ENCODE measurements at places on chromosomes 5 and 9.

- DNase-seq, result no peak
These were observed 450.1 kb downstream of the PLK2 start for GRCh38 chr5:58009754-58010153.

- DNase-seq, result no peak
These were observed 5.8 kb downstream of the TNFAIP8 start for GRCh38 chr5:119361594-119362125.

DNA sequence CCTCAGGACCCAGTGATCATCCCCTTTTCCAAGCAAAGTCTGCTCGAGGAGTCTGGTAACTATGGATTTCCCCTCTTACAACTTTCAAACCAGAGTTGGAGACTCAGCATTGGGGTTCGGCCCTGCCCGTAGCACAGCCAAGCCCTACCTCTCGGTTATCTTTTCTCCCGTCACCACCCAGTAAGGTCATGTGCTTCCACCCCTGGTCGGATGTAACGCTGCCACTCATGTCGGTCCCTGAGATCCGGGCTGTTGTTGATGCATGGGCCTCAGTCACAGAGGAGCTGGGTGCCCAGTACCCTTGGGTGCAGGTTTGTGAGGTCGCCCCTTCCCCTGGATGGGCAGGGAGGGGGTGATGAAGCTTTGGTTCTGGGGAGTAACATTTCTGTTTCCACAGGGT is 1.2 kb downstream of the GALT start:
- DNase-seq, result no peak

DNA sequence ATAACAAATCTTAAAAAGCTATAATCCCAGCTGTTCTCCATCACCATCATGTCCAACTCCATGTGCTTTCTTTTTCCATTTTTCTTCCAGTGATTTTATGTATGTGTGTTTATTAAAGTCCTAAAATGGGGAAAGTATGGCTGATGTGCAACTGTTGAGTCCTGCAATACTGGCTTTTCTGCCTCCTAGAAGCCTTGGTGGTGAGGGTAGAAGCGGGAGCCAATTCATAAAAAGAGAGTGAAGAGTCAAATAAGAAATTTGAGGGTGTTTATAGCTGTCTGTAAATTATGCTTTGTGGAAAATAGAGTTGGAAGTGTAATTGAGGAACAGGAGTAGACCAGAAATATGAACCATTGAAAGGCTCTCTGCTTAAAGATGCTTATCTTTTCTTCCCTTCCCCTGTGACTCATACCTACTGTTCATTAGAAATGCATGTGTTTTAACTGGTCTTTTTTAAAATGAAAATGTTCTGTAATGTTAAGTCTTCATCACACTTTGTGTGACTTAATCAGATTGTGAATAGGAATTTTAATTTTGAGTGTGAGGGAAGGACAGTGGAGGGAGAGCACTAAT is 80.1 kb downstream of the ZCCHC7 start:
- DNase-seq, result no peak

- DNase-seq, result peak; percentile 51
These were observed 19.9 kb upstream of the KCNMB1 start for GRCh38 chr5:170408877-170409660.

DNA sequence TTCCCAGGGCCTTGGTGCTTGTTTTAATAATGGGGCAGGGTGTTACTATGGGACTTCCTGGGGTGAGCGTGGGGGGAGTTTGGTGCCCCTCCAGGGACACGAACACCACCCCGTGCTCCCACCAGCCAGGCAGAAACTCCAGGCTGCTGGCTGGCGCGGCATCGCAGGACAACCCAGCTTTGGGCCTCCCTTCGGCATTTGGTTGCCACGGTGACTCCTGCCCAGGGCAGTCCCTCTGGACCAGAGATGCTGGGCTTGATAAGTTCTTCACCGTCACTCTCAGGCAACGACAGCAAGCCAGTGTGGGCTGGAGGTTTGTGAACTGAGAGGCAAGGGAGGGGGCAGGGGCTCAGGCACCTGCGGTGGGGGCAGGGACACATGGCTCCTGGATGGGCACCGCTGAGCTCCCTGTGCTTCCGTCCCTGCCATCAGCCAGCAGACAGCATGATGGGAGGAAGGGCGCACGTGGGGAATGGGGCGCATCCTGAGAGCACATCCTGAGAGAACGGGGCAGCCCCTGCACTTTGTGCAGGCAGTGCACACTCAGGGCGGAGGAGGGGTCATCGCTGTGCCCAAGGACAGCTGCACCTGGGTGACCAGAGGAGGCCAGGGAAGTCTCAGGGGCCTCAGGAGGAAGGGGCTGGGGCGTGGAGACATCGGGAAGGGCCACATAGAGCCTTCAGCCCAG is 116.4 kb downstream of the RXRA start:
- peak; percentile 52 for DNase-seq

DNA sequence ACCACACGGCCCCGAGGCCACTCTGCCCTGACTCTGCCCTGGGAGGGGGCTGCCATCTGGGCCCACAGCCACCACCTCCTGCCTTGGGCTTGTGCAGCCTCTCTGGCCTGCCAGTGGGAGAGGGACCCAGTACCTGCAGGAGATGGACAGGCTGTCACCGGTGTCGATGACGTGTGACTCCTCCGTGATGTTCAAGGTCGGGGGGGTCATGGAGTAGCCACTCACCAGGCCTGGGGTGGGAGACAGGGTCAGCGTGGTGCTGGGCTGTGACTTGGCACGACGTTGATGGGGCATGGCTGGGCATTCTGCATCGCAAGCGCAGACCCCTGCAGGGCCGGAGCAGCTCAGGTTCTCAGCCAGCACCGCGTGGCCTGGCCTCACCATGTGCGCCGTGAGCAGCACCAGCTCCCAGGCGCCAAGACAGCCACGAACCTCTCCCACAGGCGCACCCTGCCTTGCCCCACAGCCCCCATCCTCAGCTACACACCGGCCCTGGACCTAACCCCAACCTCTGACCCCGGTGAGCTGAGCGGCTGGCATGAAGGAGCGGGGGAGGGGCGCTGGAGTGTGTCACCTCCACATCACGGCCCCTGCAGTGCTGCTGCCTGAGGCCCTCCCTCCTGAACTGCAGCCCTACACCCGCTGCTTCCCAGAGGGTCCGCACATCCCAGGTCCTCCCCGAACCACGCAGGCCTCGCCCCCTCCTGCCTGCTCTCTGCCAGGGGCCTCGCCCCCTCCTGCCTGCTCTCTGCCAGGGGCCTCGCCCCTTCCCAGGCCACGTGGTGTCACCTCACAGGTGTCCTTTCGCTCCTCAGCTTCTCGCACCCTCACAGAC is 17.6 kb downstream of the FLT4 start:
- DNase-seq, result no peak

- peak; percentile 27 for DNase-seq
These were observed 40.0 kb downstream of the NIM1K start for GRCh38 chr5:43231977-43232376.

- DNase-seq, result peak; percentile 79
These were observed 155.8 kb upstream of the ZNF608 start for GRCh38 chr5:124902097-124902821.

DNA sequence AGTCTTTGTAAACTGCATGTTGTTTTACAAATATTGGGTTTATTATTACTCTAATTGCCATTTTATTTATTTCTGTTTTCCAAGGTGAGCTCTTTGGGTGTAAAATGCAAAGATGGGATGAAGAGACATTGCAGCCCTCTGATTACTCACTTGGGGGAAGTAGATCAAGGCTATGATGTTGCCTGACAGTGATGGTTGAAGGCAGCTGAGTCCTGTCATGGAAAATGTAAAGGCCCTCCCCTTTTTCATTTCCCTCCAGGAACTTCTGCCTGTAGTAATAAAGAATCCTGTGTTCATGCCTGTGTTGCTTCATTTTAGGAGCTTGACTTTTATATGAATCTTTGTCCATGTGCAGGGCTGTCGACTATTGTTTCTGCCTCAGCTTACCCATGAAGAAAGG is 605.4 kb upstream of the CLINT1 start:
- DNase-seq, result peak; percentile 49

DNA sequence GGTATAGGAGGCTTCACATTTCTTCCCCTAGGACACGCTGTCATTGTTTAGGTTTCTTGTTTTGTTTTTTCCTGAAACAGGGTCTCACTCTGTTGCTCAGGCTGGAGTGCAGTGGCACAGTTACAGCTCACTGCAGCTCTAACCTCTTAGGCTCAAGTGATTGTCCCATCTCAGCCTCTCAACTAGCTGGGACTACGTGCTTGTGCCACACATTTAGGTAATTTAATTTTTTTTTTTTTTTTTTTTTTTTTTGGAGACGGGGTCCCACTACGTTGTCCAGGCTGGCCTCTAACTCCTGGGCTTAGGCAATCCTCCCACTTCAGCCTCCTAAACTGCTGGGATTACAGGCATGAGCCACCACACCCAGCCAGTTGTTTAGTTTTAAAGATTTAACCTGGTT is 66.2 kb downstream of the EXOSC2 start:
- DNase-seq, result no peak

GRCh38 chr9:116368680-116369079 is 215.1 kb downstream of the PAPPA start:
- DNase-seq, result no peak

- DNase-seq, result peak; percentile 91
These were observed 152.9 kb upstream of the PHYKPL start for GRCh38 chr5:178385496-178385890.

DNA sequence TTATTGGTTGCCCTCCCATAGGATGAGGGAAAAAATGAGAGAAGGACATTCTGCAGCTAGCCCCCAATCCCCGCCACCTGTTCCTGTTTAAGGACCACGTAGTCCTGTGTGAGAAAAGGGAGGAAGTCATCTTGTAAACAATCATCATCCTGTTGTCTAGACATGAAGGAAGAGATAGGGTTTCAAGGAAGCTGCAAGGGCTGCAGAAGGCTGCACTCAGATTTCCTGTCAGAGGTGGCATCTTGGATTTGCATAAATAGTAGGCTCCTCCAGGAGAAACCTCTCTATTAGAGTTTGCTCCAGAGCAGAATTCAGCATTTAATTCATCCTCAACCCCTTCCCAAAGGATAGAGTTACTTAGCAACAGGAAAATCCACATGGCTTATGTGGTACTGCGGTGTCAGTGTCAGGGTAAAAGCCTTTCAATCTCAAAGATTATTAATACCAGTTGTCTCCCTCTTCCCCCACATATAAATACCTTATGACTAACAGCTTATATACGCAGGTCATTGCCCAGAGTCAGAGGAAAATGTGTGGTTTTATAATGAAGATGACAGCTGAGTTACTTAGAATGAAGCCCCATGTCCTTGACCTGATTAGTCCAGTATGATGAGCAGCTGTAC is 4.6 kb upstream of the DNAJC18 start:
- no peak for DNase-seq

- DNase-seq, result no peak
These were observed 2.5 kb downstream of the ABCA2 start for GRCh38 chr9:137025517-137025966.

GRCh38 chr5:83967417-83967816 is 246.8 kb upstream of the HAPLN1 start:
- DNase-seq, result no peak
